NCI-H1436 treated with DMSO at 0.1 percent for 48 hours (cell line): ENCODE measurements at places on chromosomes 13 and 19.

- no peak for DNase-seq
Measured at GRCh38 chr13:53137779-53138178, 109.2 kb downstream of the OLFM4 start.

GRCh38 chr19:19021115-19021514 lies 12.2 kb downstream of the SUGP2 start:
- no peak for DNase-seq

GRCh38 chr13:99506634-99507033 lies 5.4 kb downstream of the TM9SF2 start:
- no peak for DNase-seq

GRCh38 chr13:95704510-95704909 lies 27.6 kb downstream of the DNAJC3 start:
- DNase-seq: no peak

DNA sequence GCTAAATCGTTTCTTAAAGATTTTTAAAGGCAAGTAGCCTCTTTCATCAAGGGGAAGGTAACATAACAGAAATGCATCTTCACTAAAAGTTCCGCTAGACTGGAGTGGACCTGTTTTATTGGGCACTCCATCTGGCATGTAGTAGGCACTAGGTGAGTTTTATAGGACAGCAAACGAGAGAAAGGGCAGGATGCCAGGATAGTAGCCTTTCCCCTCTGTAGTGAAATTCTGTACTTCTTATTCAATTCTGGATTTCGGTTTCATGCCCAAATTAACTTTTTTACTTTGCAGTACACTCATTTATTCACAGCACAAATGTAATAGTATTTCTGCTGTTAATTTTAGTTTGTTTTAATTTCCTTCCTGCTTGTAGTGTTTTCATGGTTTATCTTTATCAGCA lies 45.2 kb downstream of the GPR180 start:
- DNase-seq: no peak

GRCh38 chr13:98786023-98786422 lies 33.6 kb upstream of the SLC15A1 start:
- DNase-seq: no peak

DNA sequence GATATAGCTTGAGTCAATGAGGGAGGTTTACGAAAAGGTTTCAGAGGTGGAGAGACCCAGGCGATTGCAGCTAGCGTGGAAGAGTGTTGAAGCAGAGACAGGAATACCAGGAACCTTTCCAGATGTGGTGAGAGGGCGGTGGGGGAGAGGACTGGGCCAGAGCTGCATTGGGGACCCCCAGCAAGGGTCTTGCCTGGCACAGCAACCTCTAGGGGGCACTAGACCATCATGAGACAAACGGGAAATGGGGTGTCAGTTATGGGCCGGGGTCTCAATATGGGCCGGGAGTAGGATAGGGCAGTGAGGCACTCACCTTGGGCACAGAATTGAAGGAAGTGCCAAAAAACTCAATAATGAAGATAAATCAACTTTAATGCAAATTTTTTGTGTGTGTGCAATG lies 2.1 kb upstream of the LRP3 start:
- DNase-seq: no peak

DNA sequence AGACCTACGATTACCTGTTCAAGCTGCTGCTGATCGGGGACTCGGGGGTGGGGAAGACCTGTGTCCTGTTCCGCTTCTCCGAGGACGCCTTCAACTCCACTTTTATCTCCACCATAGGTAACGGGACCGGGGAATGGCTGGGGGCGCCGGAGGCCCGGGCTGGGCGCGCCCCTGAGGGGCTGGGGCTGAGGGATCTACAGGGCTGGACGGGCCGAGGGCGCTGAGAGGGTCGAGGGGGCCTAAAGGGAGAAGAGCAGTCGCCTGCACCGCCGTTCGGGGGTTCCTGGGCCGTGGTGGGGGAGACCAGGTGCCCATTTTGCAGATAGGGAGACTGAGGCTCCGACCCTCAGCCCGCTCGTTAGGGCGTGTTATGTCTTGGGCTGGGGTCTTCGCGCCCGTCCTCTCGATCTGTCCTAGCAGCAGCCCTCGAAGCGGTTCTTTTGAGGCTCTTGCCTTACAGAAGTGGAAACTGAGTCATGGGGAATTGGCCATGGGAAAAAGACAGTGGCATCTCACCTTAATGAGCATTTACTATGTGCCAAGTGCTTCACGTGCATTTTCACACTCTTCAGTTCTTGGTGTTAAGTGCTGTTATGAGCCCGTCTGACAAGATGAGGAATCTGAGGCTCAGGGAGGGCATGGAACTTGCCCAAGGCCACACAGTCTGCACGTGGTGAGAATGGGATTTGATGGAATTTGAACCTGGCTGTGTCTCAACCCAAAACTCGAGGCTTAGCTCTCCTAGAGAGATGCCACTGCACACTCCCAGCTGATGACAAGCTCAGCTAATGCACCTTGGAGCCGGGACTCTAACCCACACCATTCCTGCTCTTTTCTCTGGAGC lies 442 bp downstream of the RAB8A start:
- DNase-seq: no peak
